ENCODE measurements at places on chromosomes 3 and 15.
A peak's percentile ranks its signal among the peaks of the same experiment; 100 is the strongest.

- DNase-seq = peak; percentile 60
Measured at GRCh38 chr15:64046421-64047153, at the start of gene DAPK2. TSS of gene DAPK2 (minus strand) at chr15:64046485. CDS start at chr15:64040261, 6,224 bp downstream.

- DNase-seq = no peak
Measured at GRCh38 chr3:35404571-35404970, 234.8 kb upstream of the ARPP21 start.

GRCh38 chr3:103112273-103112672, 677.5 kb downstream of the ZPLD1 start:
- no peak for DNase-seq

GRCh38 chr15:59290295-59291212, 82.1 kb downstream of the MYO1E start:
- no peak for DNase-seq

GRCh38 chr3:167851171-167851570, 115.7 kb downstream of the SERPINI1 start:
- DNase-seq = no peak

- DNase-seq = no peak
Measured at GRCh38 chr3:37952564-37952963, 38.0 kb upstream of the VILL start.

GRCh38 chr3:171261487-171261886, 198.7 kb downstream of the TNIK start:
- DNase-seq = no peak

DNA sequence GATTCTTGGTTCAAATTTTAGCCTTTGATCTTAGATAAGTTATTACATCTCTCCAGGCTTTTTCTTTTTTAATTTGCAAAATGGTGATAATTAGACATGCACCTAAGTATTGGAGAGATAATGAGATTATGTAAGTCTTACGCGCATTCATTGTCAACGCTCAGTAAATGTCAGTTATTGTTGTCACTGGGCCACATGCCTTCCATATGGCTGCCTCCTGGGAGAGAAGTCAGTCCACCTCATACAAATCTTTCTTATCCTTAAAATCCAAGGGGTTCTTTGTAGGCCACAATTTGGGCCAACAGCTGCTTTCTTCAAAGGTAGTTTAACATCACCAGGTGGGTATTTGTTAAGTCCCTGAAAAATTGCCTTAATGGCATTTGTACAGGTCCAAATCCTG, 25.5 kb upstream of the PTPRG start:
- DNase-seq = no peak

GRCh38 chr15:70033529-70034140, 64.1 kb downstream of the TLE3 start:
- no peak for DNase-seq

All from activated CD4-positive, alpha-beta T cell treated with anti-CD3 and anti-CD28 coated beads, Interleukin-2, amount 50 U/mL, for 1 hour (primary cell).